SK-MEL-5 (cell line): ENCODE measurements at places on chromosomes 1 and 21. TPM values are rescaled to one million over a fixed set of nuclear protein-coding genes. Genes with fewer than 3 reads are reported as not detected.
A peak's percentile ranks its signal among the peaks of the same experiment; 100 is the strongest.

GRCh38 chr1:53063744-53064515, 1.9 kb downstream of the PODN start:
- no peak for DNase-seq

DNA sequence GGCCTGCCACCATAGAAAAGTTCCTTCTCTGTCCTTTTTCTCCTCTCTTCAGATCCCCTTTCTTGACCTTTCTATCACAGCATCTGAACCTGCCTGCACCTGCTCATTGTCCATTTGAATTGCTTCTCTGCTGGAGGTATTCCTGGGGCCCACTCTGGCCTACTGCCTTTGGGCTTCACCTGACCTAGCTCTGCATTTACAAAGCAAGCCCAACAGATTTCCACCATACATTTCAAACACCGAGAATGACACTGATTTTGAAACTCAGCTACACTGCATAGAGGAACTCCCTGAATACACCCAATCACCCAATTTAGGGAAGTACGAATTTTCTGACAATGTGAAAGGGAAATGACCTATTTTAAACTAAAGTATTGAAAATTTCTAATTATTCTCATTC, 284.5 kb upstream of the USP25 start:
- DNase-seq = no peak

GRCh38 chr1:183544598-183545297, 45.5 kb downstream of the NCF2 start:
- no peak for DNase-seq

DNA sequence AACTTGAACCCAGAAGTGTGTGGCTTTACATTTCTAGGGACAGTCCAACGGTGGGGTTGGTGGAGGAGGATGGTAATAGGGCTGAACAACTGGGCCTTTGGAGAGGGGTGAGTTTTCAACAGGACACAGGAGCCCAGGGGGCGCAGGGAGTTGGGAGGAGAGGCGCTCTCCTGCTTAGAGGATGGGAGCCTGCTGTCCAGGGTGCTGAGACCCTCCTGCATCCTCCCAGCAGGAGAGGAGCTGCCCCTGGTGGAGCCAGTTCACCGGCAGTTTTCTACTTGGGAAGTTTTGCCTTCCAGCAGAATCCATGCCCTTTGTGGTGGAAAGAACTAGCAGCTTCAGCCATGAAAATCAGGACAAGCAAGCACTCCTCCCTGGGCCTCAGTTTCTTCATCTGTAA, 8.6 kb downstream of the KCNC4 start:
- no peak for DNase-seq

- DNase-seq = peak; percentile 73
Observed at GRCh38 chr1:209202830-209203532, 380.5 kb upstream of the CAMK1G start.

Gene LCE3D
- not detected in 2 replicates for total RNA-seq
